ENCODE measurements at places on chromosomes 7 and 10.

DNA sequence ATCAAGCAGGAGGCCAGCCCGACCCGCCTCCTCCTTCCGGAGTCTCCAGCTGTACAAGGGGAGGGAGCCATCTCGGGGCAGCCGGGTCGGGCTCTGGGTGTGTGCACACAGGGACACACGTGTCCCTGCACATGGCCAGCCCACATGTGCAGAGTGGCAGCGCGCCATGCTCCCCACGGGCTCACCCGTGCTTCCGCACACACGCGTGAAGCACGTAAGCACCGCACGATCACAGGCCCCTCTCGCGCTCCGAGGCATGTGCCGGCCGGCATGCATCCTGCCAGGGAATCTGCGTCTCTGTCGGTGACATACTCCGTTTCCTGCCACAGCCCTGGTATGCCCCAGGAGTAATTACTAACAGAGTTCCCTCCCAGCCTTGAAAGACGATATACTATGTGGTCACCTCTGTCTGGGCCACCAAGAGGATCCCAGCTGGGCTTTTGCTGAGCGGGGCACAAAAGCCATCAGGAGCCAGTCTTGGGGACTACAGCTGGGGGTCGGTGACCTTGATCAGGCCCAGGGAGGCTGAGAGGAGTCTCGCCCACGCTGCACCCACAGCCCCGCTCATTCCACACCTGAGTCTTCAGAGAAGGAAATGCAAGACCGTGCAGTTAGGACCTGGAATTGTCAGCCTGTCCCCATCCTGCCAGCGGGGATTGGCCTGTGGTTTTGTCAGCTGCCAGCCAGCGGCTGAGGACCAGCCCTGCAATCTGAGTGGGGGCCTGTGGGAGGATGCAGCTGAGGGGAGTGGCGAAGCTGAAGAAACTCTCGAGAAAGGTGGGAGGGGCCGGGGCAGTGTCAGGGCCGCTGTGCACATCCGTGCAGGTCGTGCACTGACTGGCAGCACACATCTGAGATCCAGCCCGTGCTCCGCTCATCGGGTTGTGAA is 11.0 kb upstream of the LFNG start:
- no peak for DNase-seq

- DNase-seq: no peak
Observed at GRCh38 chr7:19290968-19291367, 145.7 kb upstream of the FERD3L start.

GRCh38 chr10:132634241-132634946 is 96.8 kb downstream of the INPP5A start:
- DNase-seq: no peak

DNA sequence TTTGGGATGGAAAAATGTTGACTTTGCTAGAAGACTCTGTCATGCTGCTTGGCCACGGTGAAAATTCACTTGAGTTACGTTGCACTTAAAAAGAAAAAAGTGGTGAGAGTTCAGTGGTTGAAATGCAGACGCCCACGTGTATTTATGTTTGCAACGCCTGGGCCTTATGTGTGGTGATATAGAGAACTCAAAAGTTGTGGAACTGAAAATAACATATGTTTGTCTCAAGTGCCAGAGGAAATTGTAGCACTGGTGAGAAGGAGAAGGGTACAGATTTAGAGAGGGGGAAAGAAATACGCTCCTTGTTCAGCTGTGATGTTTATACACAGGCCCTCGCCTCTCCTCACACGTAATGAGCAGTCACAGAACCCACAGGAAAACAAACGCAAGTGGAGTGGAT is 73.6 kb downstream of the EMX2 start:
- no peak for DNase-seq

- DNase-seq: no peak
Observed at GRCh38 chr7:106381252-106381651, 96.5 kb upstream of the NAMPT start.

Measured in activated CD4-positive, alpha-beta T cell treated with anti-CD3 and anti-CD28 coated beads, Interleukin-2, amount 50 U/mL, for 24 hours (primary cell).